ENCODE measurements at places on chromosomes 7 and 10. TPM values are rescaled to one million over a fixed set of nuclear protein-coding genes. Genes with fewer than 3 reads are reported as not detected.

The MCU gene
- 29.5 TPM for polyA plus RNA-seq

The GRM8 gene
- polyA plus RNA-seq = not detected

The PPP1R17 gene
- not detected for polyA plus RNA-seq

The CLEC2L gene
- not detected for polyA plus RNA-seq

The ALOX5 gene
- not detected for polyA plus RNA-seq

The ANKRD1 gene
- 0.16 TPM for polyA plus RNA-seq

The RPEL1 gene
- 0.12 TPM for polyA plus RNA-seq

The LRIT1 gene
- polyA plus RNA-seq = not detected

The PRSS37 gene
- not detected for polyA plus RNA-seq

Data from mammary epithelial cell (primary cell).